ENCODE measurements at places on chromosomes 16 and 17.

- DNase-seq = peak; percentile 29
These were observed 14.1 kb downstream of the MAP3K14 start for GRCh38 chr17:45302649-45303173.

DNA sequence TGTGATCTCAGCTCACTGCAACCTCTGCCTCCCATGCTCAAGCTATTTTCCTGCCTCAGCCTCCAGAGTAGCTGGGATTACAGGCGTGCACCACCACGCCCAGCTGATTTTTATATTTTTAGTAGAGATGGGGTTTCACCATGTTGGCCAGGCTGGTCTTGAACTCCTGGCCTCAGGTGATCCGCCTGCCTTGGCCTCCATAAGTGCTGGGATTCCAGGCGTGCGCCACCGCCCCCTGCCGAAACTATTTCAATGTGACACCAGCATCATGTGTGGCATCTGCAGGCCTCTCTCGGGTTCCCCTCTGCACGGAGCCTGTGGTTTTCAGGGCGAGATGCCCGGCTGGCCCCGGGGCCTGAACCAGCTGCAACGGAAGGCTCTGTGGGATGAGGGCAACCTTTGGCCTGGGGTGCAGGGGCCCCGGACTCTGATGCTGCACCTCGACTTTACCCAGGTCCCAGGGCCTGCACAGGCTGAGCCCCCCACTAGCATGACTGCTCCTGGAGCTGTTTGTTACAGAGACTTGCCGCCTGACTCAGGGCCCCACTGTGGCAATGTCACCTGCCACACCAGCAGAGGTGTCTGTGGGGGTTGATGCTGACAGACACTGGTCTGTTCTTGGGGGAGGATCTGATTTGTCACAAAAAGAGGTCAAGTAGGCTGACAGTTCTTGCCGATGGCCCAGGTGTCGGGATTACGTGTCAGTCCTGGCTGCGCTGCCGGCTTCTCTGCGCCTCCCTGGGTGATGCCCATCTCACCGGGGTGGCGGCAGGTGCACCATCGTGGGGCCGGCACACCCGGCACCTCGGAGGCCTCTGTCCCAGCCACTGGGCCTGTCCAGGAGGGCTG is 8.6 kb upstream of the TEX19 start:
- DNase-seq = peak; percentile 54

GRCh38 chr16:72425571-72426341 is 253.8 kb upstream of the PMFBP1 start:
- DNase-seq = no peak

- DNase-seq = peak; percentile 61
These were observed 14.2 kb upstream of the RHBDF2 start for GRCh38 chr17:76515274-76515949.

GRCh38 chr16:79006765-79007164 is 593.8 kb downstream of the MAF start:
- no peak for DNase-seq

GRCh38 chr16:11915114-11915643 is 577 bp downstream of the GSPT1 start:
- DNase-seq = peak; percentile 38

Measured in stimulated activated CD4-positive, alpha-beta T cell treated with anti-CD3 and anti-CD28 coated beads, Interleukin-4, amount 100 ng/mL, for 1 hour (primary cell).